ENCODE measurements at places on chromosomes 1 and 21.
A peak's percentile ranks its signal among the peaks of the same experiment; 100 is the strongest.

- DNase-seq = no peak
Observed at GRCh38 chr1:41098730-41099460, 77.4 kb upstream of the SLFNL1 start.

GRCh38 chr1:205670150-205670446 lies 10.2 kb downstream of the SLC45A3 start:
- no peak for DNase-seq

GRCh38 chr1:91844862-91845528 lies 41.0 kb downstream of the TGFBR3 start:
- DNase-seq = no peak

- peak; percentile 54 for DNase-seq
Observed at GRCh38 chr1:28509705-28510272, 3.9 kb downstream of the RCC1 start.

DNA sequence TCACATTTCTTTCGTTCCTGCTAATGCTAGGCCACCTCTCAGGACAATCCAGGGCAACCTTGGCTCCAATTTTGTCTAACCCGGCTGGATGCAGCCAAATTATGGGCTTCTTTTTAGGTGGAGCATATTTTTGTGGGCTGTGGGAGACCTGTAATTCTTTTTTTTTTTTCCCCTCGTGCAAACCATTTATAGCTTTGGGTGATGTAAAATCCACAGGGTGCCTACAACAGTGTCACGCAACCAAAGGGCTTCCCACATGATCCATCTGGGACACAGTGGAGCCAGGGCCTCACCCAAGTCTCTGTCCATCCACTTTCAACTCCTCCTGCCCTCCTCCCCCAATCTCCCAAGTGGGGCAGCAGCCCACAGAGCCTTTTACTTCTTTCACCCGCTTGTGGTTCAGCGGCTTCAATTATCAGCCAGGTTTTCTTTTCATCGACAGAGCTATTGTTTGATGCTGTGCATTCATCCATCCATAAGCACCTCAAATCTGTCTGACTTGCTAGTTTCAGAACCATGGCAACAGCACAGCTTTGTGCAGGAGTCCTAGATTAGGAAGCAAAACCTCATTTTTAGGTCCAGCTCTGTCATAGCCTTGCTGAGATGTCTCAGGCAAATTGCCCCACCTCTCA lies 10.0 kb upstream of the OVAAL start:
- no peak for DNase-seq

GRCh38 chr1:54124472-54124871 lies 28.3 kb downstream of the CDCP2 start:
- no peak for DNase-seq

DNA sequence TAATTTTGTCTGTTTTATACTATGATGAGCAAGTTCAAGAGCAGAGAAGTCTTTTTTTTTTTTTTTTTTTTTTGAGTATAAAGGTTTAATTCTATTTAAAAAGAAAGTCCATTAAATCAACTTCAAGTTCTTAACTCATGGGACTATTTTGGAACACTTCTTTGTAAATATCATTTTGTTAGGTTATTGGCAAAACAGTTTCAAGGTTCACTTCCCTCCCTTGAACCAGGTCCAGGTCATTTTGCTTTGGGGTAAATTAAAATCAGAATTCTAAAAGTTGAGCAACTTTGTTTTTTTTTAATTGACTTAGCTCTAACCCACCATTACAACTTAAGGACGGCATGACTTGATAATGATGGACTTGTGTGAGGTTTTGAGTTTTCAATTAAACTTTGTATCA lies 72.3 kb downstream of the WLS start:
- DNase-seq = no peak

DNA sequence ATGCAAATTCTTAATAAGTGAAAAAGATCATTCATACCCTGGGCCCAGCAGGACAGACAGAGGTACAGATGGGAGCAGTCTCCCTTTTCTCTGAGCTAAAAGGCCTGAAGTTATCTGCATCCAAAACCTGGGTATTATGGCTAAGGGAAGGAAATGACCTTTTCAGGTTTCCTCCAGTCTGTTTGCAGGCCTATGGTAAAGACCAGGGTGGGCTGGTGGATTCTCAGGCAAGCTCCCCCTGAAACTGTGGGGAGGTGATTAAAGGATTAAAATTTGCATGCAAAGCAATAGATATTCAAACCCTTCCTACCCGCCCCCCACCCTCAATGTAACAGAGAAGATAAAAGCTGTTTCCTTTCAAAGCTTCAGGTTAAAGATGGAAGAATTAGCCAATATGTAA lies 471.8 kb upstream of the RUNX1 start:
- DNase-seq = no peak

DNA sequence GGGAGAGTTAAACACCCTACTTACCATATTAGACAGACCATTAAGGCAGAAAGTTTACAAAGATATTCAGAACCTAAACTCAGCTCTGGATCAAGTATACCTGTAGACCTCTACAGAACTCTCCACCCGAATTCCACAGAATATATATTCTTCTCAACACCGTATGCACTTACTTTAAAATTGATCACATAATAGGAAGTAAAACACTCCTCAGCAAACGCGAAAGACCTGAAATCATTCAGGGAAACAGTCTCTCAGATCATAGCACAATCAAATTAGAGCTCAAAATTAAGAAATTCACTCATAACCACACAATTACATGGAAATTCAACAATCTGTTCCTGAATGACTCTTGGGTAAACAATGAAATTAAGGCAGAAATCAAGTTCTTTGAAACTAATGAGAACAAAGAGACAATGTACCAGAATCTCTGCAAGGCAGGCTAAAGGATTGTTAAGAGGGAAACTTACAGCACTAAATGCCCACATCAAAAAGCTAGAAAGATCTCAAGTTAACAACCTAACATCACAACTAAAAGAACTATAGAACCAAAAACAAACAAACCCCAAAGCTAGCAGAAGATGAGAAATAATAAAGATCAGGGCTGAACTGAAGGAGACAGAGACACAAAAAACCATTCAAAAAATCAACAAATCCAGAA lies 19.1 kb downstream of the CD84 start:
- no peak for DNase-seq

- no peak for DNase-seq
Observed at GRCh38 chr1:223487887-223488259, 94.7 kb downstream of the CCDC185 start.

DNA sequence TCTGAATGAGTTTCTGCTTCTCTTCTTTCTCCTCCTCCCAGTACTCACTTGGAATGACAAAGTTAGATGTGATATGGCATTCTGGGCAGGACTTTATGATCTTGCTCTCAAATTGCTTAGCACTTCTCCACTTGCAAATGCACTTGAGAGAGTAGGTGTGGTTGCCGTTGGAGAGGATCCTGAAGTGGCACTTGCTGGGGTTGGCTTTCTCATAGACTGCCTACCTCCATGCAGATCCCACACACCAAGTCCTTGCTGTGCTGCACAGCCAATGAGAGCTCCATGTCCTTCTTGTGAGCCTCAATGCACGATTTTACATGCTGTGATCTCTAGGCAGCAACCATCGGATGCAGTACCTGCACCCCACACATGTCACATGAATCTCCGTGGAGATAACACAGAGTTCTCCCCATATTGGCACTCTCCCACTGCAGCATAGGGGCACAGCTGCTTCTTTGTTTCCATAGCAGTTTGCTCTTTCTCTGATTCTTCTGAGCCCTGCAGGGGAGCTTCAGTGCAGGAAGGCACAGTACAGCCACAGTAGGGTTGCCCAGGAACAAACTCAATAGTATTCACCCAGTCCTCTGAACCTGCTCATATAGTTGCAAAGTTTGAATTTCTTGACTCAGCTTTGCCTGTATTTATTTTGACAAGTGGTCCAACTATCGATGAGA lies 45.2 kb downstream of the ZNF691 start:
- no peak for DNase-seq

DNA sequence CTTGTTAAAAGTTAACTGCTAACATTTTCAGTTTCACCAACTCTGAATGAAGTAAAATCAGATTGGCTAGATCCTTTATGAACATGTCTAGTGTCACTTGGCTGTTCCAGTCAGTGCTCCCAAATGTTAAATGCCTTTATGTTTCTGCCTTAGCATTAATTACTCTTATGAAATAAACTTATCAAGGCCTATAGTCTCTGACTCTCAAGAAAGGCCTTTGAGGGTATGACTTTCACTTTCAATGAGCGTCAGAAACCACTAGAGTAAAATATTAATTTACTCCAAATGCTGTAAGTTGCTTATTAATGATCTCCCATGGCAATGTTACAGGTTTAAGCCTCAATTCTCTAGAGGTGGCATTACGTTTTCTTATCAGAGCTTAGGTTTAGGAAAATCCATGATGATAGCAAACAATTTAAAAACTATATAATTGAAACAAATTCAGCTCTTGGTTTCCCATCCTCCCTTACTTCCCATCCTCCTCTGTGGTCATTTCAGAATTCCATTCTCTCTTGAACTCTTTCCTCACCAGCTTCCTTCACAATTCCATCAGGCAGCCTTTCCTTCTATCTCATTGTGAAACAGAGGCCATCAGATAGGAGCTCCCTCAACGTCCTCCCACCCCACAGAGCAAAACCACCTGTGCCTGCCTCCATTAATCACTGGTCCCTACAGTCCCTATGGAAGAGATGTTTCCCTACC lies 108.6 kb upstream of the COP1 start:
- DNase-seq = no peak

GRCh38 chr1:5812295-5812694 lies 179.9 kb downstream of the NPHP4 start:
- no peak for DNase-seq

GRCh38 chr1:160607011-160607671 lies 27.8 kb upstream of the CD84 start:
- DNase-seq = no peak

- DNase-seq = no peak
Observed at GRCh38 chr1:61993331-61993961, 201.2 kb upstream of the L1TD1 start.

- no peak for DNase-seq
Observed at GRCh38 chr1:62613890-62614289, 16.6 kb downstream of the ANGPTL3 start.

GRCh38 chr21:32312976-32313375 lies 14.3 kb downstream of the MRAP start:
- no peak for DNase-seq

DNA sequence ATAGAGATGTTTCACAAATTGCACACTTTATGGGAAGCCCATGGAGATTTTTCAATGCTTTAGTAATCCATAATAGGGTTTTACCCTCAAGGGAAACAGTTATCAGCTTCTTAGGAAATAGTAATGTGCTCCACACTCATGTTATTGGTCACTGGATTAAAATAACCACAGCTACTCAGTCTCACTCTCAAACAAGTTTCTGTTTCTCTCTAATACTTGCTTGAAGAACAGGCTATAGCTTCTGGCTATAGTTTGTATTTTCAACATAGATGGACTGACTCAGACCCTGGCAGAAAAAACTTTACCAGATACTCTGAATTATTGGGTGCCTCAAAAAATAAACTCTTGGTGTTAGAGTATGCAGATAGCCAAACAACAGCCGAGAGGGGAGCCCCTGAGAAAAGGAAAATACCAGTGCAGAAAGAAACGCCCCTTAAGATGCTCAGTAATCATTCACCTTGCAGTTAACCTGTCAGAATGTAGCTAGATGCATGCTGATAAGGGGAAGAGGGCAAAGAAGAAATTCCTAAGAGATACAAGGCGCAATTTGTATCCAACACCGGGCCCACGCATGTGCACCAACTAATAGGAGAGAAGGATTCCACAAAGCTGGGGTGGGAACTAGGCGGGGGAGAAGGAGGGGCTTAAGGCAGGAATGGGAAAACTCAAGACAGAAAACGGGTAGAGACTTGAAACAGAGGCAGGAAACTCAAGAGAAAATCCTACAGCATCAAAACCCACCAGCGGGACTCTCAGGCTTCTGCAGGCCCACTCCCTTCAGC lies 30.4 kb upstream of the PDE4B start:
- DNase-seq = no peak

DNA sequence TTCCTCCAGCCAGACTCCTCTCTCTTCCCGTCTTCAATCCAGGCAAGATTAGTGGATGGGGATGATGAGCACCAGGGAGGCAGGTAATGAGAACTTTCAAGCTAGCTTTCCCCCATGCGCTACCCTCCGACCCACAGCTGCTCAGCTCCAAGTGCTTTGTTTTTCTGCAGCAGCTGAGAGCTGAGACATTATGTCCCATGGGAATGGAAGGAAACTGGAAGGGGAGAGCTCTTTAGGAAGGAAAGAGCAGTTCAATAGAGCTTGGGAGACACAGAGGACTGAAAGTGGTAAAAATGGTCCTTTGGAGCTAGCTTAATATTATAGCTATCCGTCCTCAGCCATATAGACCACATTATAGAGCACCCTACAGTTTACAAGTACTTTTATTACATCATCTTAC lies 39.8 kb downstream of the RAB3B start:
- no peak for DNase-seq

DNA sequence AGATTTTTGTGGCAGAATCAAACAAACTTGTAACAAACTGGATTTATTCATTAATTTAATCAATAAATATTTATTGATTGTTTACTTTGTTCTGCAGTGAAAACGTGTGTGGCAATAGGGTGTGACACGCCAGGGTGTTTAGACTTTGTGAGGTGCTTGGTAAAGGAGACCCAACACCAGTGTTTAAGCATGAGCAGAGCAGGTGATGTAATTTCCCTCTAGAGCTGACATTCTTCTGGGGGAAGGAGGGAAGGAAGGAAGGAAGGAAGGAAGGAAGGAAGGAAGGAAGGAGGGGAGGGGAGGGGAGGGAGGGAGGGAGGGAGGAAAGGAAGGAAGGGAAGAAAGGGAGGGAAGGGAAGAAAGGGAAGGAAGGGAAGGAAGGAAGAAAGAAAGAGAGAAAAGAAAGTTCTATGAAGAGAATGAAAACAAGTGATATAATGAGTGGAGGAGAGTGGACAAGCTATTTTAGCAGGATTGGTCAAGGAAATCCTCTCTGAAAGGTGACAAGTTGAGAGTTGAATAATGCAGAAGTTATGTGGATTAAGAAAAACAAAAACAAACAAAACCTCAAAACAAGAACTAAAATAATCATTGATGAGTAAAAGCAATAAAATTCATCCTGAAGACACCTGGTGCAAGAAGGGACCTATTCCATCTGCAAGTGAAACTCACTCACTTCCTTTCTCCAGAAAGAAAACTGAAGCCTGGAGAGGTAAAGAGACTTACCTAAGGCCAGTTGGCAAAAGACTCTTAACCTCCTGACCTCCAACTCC lies 60.8 kb downstream of the TSEN15 start:
- no peak for DNase-seq

DNA sequence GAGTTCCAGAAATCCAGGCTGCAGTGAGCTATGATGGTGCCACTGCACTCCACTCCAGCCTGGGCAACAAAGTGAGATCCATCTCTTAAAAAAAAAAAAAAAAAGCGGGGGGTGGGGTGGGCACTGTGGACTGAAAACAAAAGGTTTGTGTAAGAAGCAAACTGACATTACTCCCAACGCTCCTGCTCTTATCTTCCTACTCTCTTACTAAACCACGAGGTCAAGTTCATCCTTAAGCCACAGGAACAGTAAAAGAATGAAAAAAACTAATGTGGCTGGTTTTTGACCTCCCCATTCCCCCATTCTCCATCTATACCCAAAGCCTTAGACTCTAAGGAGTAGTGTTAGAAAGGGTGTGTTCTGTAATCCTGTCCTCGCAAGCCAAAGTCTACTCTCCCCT lies 30.8 kb downstream of the TFAP2E start:
- no peak for DNase-seq

GRCh38 chr1:167016100-167016750 lies 27.1 kb downstream of the MAEL start:
- DNase-seq = no peak
